ENCODE measurements at places on chromosomes 16 and 17. TPM values are rescaled to one million over a fixed set of nuclear protein-coding genes. Genes with fewer than 3 reads are reported as not detected.

WFDC1 gene
- total RNA-seq = 0.47 TPM

TRPV3 gene
- 0.38 TPM for total RNA-seq

ALDH3A1 gene
- 0.47 TPM for total RNA-seq

SLC5A11 gene
- 0.64 TPM for total RNA-seq

ZSCAN10 gene
- total RNA-seq = not detected

GRB7 gene
- 2,531 TPM for total RNA-seq

SPATA32 gene
- total RNA-seq = 0.85 TPM

GNGT2 gene
- not detected for total RNA-seq

SLC6A2 gene
- total RNA-seq = not detected

PPY gene
- total RNA-seq = not detected

VPS35 gene
- 181 TPM for total RNA-seq

KRT36 gene
- not detected for total RNA-seq

TMIGD1 gene
- total RNA-seq = not detected

ERAL1 gene
- total RNA-seq = 48.4 TPM

AOC2 gene
- total RNA-seq = 14.4 TPM

BAIAP3 gene
- total RNA-seq = 2.4 TPM

Data from Calu3 (cell line).